ENCODE measurements at places on chromosomes 3 and 15.
A peak's percentile ranks its signal among the peaks of the same experiment; 100 is the strongest.

- DNase-seq: peak; percentile 45
Observed at GRCh38 chr3:117719316-117719926, 1009.8 kb downstream of the TUSC7 start.

- no peak for DNase-seq
Observed at GRCh38 chr3:54954521-54954920, 26.7 kb upstream of the LRTM1 start.

DNA sequence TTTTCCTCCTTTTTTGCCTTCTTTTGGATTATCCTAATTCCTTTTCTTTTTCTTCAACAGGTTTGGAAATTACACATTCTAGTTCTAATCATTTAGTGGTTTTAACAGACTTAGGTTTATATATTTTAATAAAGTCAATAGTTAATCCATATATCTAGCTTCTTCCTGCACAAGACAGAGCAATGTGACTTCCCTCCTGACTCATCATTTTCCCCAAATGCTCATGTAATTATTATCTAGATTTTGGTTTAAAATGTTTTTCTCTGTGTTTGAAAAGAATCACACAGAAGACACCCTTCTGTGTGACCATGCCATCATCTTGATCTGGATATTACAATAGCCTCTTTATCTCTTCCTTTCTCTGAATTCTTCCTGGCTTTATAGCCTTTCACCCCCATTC is 28.6 kb upstream of the SSR3 start:
- no peak for DNase-seq

DNA sequence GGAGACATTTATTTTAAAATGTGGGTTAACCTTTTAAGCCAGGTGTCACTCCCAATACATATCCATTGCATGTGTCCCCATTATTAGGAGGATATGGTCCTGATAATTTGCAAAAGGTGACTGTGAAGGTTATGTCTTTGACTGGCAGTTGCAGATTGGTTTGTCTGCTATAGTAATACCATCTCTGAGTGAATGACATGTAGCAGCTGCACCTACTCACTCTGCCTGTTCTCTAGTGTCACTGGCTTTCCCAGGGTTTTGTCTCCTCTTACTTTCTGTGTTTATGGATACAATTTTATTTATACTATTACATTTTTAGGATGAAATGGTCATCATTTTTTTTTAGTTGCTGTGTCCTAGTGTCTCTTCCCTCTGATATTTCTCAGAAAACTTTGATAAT is 393.2 kb downstream of the C3orf38 start:
- no peak for DNase-seq

GRCh38 chr15:95485367-95485766 is 845.1 kb upstream of the NR2F2 start:
- no peak for DNase-seq

- DNase-seq: no peak
Observed at GRCh38 chr3:46369151-46369550, 1.6 kb upstream of the CCR5 start.

- peak; percentile 81 for DNase-seq
Observed at GRCh38 chr3:4853749-4854140, 125.5 kb upstream of the BHLHE40 start.

DNA sequence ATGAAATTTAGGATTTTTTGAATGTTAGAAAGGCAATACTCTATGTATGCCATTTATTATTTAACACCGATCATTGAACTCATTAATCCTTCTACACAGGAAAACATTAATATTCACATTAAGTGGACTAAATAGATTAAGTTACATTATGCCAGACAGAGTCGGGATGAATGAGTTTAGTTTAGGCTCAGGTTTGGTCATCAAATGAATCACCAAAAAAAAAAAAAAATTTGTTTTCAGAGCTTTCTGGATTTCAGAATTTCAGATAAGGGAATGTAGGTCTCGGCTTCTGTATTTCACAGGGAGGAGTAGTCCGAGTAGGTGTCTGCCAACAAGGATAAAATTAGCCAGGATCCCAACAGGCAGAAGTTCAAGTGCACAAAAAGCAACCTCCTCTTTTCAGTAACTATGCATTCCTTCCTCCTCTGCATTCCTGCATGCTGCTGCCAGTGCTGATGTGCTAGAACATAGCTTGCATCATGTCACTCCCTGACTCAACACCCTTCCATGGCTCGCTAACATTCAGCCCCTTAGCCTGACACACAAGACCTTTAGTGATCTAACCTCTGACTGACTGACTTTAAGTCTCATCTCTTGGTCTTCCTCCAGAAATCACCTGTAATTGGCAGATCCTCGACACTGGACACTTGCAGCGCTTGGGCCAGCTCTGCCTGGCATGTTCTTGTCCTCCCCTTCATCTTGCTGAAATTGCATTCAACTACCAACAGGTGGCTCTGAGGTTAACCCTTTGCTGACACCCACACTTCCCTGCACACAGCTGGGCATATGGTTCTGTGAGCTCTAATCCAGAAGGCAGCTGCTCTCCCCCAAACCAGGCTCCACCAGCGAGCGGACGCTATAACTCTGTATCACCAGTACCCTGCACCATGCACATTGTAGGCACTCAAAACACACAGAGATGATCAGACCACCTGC is 145.4 kb upstream of the PROK2 start:
- DNase-seq: no peak
